ENCODE measurements at places on chromosomes 2 and 18.

- no peak for DNase-seq
These were observed 21.7 kb downstream of the ZDBF2 start for GRCh38 chr2:206296128-206296527.

DNA sequence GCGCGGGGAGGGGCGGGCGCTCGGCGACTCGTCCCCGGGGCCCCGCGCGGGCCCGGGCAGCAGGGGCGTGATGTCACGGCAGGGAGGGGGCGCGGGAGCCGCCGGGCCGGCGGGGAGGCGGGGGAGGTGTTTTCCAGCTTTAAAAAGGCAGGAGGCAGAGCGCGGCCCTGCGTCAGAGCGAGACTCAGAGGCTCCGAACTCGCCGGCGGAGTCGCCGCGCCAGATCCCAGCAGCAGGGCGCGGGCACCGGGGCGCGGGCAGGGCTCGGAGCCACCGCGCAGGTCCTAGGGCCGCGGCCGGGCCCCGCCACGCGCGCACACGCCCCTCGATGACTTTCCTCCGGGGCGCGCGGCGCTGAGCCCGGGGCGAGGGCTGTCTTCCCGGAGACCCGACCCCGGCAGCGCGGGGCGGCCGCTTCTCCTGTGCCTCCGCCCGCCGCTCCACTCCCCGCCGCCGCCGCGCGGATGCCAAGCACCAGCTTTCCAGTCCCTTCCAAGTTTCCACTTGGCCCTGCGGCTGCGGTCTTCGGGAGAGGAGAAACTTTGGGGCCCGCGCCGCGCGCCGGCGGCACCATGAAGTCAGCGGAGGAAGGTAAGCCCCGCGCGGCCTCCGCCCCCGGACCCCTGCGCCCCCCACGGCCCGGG, at the start of gene NFATC1:
Gene NFATC1, plus strand, starts transcription at position 170 of the 644 bp plus-strand sequence. Its CDS starts 295 bp downstream, at position 465.
- DNase-seq, result peak; percentile 59

DNA sequence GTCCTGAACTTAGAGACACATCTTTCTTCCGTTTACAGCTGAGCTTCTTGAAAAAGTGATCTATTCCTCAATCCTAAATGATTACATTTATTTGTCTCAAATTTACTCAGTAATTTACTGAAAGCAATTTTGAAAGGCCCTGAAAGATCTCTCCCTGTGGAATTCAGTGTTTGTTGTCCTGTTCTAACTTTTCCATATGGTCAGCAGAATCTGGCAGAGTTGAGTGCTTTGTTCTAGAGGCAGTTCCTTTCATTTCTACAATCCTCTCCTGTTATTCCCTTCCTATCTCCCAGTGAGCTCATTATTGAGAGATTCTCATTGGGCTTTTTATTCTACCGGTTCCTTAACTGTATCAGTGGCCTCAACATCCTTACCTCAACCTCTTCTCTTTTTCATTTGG, 36.5 kb upstream of the REG3G start:
- no peak for DNase-seq

GRCh38 chr18:59559528-59559927, 137.7 kb downstream of the CCBE1 start:
- no peak for DNase-seq

DNA sequence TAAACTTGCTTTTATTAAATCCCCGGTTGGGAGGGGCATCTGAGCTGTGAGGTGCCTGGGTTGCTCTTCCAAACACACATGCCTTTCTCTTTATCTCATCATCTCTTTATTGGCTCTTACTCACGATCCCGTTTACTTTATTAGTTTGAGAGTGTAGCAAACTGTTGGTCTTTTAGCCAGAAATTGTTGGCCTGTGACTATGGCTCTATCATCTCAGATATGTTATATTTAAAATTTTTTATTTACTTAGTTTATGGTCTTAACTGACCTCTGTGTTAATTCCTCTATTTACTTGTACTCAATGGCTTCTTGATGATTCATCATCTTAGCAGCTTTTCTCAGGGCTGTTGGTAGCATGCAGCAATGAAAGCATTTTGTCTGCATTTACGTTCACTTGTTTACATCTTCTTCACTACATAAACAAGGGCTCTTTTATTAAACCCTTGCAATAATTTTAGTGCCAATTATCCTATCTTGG, 408.4 kb downstream of the HRH4 start:
- DNase-seq, result no peak

DNA sequence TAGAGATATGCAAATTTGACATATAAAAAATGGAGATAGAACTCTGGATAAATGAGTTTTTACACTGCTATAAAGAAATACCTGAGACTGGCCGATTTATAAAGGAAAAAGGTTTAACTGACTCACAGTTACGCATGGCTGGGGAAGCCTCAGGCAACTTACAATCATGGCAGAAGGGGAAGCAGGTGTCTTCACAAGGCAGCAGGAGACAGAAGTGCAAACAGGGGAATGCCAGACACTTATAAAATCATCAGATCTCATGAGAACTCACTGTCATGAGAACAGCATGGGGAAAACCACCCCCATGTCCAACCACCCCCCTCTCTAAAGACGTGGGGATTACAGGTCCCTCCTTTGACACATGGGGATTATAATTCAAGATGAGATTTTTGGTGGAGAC, 1540.2 kb upstream of the SLC39A10 start:
- no peak for DNase-seq

- DNase-seq, result no peak
These were observed 24.8 kb downstream of the GIGYF2 start for GRCh38 chr2:232721882-232722281.

- no peak for DNase-seq
These were observed 345.1 kb downstream of the DYSF start for GRCh38 chr2:71798266-71799012.

DNA sequence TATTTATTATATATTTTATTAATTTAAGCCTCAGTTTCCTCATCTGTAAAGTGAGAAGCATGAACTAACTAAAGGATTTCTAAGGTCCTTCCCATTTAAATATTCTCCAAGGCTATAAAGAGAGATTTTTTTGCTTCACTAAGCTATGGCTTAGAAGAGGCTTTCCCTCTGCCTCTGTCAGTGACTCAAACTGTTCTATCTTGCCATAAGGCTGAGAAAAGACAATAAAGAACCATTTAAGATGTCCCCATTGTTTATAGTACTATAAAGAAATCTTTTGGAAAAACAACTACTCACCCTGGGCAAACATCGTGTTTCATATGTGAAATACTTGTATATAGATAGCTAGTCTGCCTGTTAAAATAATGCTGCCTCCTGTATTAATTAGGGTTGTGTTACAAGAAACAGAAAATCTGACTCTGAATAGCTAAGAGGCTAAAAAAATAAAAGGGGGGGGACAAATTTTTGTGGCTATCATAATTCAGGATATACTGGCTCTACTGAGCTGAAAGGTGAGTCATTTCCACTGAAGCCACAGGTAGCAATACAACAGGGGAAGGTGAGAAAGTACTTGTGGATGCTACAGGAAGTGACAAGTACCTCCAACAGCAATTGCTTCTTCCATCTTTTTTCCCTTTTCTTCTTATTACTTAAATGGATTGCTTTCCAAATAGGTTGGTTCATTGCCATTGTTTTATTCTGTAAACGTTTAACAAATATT, 25.4 kb downstream of the EPHA4 start:
- no peak for DNase-seq

DNA sequence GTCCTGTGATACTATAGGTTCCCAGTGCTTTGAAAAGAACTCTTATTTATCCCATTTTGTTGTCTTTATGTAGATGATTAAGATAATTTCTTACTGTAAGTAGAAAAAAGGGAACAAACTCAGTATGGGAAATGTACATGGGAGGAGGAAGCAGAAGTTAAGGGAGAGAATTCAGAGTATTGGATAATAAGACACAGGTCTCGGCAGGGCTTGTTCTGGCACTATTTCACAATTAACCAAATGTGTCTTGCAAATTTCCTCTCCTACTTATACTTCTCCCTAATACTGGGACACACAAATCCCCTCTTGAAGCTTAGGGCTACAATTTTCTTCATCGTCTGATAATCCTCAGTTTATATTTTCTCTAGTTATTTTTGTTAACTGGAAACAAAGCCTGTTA, 744.0 kb downstream of the ADCYAP1 start:
- no peak for DNase-seq

DNA sequence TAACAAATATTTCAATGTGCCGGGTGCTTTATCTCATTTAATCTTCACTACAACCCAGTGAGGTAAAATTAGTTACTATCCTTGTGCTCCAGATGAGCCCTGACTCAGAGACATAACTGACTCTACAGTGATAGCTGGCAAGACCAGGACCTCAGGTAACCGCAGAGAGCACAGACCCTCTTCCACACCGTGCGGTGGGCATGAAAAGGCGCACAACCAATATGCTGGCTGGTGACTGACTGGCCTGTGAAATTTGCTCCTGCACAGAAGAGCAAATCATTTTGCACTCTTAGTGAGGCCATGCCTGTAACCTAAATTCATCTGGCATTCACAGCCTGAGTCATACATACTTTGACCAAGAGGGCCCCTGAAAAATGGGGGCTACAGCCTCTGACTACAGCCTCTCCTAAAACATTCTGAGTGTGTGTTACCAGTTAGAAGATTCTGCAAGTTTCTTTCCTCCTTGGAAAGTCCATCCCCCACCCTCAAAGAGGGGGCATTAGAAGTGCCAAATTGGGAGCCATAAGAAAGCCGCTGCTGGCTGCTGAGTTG, 22.4 kb upstream of the MSGN1 start:
- no peak for DNase-seq

DNA sequence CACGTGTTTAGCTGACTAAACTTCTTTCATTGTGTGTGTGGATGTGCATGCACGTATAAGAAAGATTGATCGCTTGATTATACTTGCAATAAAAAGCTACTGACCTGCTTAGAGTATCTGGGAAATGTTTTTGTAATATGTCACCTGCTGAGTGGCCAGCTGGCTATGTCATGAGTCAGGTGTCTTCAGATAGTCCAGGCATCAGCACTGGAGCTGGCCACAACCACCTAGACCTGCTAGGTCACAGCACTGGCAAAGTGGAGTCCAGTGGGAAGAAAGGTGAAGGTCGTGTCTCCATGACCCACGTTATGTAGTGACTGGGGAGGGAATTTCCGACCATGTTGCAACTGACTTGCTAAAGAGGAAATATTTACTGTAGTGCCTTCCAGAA, 147.0 kb downstream of the ESCO1 start:
- no peak for DNase-seq

DNA sequence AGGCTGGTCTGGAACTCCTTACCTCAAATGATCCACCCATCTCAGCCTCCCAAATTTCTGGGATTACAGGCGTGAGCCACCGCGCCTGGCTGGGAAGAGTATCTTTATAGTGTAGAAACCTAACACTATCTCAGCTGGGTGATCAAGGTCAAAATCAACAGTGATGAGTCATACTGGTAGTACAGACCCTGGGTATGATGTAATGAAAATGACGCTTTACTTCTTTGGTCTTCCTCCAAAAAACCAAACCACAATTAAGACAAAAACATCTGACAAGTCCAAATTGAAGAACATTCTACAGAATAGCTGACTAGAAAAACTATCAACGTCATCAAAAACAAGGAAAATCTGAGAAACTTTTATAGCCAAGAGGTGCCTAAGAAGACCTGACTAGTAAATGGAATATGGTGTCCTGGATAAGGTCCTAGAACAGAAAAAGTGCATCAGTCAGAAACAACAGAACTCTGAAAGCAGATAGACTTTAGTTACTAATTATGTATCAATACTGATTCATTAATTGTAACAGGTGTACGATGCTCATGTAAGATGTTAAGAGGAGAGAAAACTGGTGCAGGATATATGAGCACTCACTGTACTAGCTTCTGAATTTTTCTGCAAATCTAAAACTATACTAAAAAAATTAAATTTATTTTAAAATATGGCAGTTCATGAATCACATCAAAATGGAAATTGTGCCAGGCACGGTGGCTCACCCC, 25.4 kb downstream of the PDCL3 start:
- no peak for DNase-seq

DNA sequence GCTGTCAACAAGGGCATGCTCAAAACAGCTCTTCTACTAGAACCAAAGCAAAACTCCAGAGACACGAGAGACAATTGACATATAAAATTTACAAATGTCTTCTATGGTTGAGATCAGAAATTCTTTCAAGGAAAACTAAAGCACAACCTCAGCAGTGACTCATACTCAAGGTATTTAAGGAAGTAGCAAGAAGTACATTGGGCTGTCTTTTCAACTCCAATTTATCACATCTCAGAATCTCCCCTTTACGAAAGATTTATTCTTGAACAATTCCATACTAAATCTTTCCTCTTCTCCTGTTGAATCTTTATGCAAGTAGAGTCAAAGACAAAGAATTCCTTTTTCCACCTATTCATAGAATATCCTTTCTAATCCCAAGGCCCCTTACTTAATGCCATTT, 324.0 kb downstream of the IRS1 start:
- DNase-seq, result no peak

DNA sequence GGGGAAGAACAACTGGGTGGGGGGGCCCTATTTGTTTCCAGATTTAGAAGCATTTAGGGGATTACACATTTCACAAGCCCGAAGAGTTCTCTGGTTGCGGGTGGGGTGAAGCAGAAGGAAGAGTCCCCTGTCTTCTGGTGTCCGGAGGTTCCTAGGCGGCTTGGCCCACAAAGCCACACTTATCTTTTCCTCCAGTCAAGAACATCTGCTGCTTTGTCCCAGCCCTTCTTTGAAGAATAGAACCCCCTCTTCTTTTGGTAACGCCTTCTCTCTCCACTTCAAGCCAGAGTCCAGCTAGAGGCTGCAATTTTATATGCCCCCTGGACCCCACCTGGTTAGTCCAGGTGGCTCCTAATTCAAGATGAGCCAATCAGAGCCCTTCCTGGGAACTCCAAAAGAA, 15.8 kb downstream of the BOLA3 start:
- no peak for DNase-seq

DNA sequence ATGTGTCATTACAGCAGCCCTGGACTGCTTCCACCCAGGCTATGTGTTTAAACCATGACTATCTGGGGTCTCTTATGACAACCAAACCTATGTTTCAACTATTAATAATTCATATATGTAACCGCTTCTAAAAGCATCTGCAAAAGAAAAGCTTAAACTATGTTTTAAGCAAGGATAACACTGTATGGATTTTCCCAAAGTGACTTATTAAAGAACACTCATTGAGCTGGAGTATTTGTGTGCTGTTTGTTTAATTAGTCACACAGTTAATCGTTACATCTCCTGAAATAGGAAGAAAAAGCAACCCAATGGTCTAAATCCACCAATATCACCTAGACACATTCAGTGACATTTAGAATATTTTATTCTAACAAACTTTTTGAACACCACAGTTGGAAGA, 51.3 kb downstream of the TMEM163 start:
- no peak for DNase-seq

- no peak for DNase-seq
These were observed 87.1 kb downstream of the TSHZ1 start for GRCh38 chr18:75297731-75298130.

- DNase-seq, result no peak
These were observed 178.5 kb downstream of the ARL4C start for GRCh38 chr2:234318361-234318760.

GRCh38 chr18:25190472-25190871, 161.5 kb downstream of the ZNF521 start:
- no peak for DNase-seq

DNA sequence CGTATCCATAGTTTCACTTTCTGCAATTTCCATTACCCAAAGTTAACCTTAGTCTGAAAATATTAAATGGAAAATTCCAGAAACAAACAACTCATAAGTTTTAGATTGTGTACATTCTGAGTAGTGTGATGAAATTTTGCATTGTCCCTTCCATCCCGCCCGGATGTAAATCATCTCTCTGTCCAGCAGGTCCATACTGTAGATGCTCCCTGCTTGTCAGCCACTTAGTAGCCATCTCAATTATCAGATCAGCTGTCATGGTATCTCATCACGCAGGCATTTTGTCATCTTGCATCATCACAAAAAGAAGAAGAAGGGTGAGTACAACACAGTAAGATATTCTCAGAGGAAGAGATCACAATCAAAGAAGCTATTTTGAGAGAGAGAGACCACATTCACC, 185.0 kb upstream of the STK17B start:
- DNase-seq, result no peak

Measured in renal cortex interstitium (tissue), 15 donors.